NCI-H1105 treated with DMSO at 0.1 percent for 48 hours (cell line): ENCODE measurements at places on chromosomes 1 and 21.

DNA sequence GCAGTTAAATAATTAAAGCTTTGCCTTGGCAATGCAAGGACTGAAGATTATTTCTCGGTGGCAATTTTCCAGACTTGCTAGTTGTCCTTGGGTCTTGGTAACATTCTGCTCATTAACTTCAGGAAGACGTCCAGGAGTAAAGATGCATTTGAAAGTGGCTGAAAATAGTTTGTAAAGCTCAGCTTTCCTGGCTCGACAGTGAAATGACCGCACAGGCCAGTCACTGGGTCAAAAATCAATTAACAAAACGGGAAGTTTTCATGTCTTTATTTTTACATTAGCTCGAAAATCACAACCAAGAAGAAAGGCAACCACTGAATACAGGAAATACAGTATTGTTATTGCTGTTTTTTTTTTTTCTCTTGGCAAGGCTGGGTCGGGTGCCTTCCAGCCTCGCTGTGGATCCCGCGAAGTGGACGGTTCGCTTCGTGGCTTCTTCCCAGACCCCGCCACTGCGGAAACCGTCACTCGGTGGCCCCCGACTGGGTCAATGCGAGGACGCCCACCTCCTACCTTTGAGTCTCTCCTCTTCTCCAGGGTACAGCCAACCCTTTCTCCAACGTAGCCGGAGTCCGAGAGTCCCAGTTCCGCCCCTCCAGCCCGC, 479 bp upstream of the SNX7 start:
- DNase-seq: peak; percentile 29

DNA sequence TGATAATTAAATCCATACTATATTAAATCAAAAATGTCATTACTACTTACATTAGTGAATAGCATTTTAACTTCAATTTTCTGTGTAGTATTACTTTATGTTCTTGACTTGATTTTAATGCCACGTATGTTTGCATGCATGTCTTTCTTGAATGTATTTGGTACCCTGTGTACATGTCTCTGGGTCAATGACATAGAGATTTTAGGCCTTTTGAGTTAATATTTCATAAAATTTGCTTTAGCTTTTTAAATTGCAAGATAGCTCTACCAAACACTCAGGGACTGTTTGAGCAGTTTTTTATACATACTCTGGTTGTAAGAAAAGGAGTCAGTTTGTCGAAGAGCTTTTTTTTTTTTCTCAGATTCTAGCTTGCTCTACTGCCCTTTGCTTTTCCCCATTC, 1.5 kb downstream of the MLLT11 start:
- DNase-seq: no peak

DNA sequence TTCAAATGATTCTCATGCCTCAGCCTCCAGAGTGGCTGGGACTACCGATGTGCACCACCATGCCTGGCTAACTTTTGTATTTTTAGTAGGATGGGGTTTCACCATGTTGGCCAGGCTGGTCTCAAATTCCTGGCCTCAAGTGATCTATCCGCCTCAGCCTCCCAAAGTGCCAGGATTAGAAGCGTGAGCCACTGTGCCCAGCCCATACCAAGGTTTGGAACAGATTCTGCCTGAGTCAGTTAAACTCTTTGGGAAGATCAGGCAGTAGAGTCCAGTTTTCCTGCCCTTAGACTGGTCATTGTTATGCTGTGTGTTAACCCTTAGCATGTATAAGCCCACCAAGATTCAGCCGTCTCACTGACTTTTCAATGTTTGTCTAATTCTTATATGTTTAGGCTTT, 48.3 kb upstream of the LYPLAL1 start:
- no peak for DNase-seq

- DNase-seq: no peak
Observed at GRCh38 chr1:9807541-9807940, 16.2 kb downstream of the CLSTN1 start.

DNA sequence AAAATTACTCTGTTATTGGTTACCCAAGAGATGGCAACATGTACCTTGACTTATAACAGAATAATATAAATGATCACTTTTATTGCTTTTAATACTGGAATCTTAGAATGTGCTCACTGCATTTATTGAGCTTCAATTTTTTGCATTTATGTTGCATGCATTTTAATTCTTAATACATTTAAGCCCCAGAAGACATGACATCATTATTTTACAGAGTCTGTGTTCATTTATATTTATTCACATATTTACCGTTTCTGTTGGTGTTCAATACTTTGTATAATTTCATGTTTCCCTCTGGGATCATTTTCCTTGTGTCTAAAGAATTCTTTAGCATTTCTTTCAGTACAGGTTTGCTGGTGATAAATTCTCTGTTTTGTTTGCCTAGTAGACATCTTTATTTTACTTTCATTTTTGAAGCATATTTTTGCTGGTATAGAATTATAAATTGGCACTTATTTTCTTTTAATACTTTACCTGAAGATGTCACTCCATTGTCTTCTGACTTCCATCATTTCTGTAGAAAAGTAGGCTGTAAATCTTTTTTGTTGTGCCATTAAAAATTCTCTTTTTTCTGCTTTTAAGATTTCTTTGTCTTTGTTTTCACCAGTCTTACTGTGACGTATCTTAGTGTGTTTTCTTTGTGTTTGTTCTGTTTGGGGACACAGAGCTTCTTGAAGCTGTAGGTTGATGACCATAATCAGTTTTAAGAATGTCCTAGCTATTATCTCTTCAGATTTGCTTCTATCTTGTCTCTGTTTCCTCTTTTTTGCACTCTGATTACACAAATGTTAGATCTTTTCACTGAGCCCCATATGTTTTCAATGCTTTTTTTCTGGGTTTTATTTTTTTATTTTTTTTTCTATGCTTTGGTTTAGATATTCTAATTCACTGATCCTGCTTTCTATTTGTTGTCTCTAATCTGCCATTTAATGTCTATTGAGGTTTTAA, 26.9 kb downstream of the DISP3 start:
- peak; percentile 15 for DNase-seq

GRCh38 chr1:70455291-70455690, 44.2 kb downstream of the CTH start:
- no peak for DNase-seq

GRCh38 chr1:27713869-27714513, 11.8 kb upstream of the FAM76A start:
- no peak for DNase-seq

- DNase-seq: no peak
Observed at GRCh38 chr1:232472485-232473041, 157.4 kb downstream of the SIPA1L2 start.

GRCh38 chr1:24244519-24245268, 57.6 kb upstream of the IFNLR1 start:
- DNase-seq: no peak

- no peak for DNase-seq
Observed at GRCh38 chr1:241979071-241979470, 19.8 kb downstream of the MAP1LC3C start.

DNA sequence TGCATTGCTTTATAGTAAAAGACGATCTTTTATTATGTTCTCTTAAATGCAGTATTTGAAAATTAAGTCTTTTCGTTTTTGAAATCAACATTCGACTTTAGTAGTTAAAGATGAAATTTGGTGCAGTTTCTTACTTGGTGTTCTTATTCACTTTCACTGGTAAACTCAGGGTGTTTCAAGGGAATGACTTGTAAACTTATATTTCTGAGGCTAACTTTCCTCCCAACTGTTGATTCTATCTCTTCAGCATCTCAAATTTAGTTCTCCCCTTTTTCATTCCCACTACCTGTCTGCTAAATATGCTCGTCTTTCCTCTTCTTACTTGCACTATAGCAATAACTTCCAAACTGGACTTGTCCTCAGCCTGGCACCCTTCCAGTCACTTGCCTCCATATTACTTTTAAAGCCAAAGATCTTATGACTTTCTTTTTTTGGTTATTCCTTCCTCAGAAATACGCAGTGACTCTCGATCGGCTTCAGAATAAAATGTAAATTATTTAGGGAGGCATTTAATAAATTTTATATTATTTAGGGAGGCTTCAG, 988 bp downstream of the SLC35A3 start:
- no peak for DNase-seq
